GM06990 (cell line): ENCODE measurements at places on chromosomes 11 and 22.
A peak's percentile ranks its signal among the peaks of the same experiment; 100 is the strongest.

DNA sequence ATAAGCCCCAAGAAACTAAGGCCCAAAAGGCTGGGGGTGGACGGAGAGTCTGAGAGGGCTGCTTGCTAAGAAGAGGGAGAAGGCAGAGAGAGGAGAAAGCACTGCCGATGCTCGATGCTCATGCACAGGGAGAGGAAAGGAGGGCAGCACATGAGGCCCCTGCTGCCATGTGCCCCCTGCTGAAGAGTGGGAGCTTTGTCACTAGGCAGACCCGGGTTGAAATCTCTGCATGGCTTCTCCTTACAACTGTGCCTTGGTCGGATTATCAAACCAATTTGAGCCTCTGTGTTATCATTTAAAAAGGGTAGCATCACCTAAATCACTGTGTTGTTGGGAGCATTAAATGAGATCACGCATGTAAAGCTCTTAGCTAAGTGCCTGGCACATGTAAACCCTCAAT is 330.5 kb downstream of the NXPE2 start:
- DNase-seq = no peak

- DNase-seq = no peak
Measured at GRCh38 chr22:33659448-33659847, 260.8 kb downstream of the LARGE1 start.

DNA sequence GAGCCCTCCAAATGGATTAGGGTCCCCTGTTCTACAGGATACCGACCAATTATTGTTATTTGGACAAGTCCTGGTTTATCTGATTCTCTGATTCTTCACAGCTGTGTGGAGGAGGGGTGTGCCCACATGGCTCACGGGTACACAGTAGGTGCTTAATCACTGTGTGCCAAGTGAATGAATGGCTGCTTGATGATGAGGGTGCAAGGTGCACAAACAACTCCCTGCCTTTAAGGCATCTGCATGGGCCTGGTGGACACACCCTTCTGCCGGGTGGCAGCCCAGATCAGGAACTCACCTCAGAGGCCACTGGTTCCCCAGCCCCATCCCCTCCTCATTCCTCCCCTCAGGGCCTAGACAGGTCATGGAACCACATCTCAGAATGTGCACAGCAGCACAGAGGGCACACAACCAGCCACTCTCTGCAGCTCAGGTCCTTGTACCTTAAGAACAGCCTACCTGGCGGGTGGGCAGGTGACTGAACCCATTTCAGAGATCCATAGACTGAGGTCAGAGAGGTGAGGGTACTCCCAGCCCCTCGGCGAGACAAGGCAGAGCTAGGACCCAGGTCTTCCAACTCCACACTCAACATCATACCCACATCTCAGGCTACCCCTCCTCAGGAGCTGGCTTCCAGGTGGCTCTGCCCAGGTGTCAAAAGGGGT is 50.3 kb downstream of the SHANK2 start:
- DNase-seq = no peak

GRCh38 chr22:47409539-47410275 is 647.3 kb downstream of the TBC1D22A start:
- no peak for DNase-seq

- DNase-seq = no peak
Measured at GRCh38 chr11:13680501-13681264, 12.2 kb downstream of the FAR1 start.

DNA sequence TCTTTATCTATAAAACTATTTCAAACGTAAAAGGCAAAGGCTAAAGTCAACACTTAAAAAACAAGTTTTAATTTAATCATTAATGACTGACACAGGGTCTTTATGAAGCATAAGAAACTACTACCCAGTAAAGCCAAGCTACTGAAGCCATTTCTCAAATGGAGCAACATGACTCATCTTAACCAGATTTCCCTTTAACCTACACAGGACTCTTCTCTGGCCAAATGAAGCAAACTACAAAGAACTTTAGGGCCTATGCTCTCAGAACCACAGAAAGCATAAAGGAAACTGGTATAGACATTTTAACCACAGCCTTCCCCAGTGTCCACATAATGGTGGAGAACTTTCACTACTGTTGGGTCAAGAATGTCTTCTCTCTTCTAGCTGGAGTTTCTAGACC is 34.7 kb downstream of the ALG9 start:
- peak; percentile 9 for DNase-seq

DNA sequence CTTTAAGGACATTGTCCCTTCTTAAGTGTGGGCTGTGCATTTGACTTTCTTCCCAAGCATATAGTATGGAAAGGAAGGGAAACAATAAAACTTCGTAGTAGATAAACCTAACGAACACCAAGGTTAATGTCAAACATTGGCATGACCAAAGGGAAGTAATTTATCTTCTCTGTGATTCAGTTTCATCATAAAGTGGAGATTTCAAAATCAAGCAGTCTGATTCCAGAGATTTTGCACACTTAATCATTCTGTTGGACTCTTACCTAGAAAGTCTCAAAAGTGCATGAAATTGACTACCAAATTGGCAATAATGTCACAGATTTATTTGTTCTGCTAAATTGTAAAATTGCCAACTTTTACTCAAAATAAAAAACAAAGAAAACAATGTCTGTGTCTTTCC is 559.7 kb downstream of the JRKL start:
- no peak for DNase-seq

DNA sequence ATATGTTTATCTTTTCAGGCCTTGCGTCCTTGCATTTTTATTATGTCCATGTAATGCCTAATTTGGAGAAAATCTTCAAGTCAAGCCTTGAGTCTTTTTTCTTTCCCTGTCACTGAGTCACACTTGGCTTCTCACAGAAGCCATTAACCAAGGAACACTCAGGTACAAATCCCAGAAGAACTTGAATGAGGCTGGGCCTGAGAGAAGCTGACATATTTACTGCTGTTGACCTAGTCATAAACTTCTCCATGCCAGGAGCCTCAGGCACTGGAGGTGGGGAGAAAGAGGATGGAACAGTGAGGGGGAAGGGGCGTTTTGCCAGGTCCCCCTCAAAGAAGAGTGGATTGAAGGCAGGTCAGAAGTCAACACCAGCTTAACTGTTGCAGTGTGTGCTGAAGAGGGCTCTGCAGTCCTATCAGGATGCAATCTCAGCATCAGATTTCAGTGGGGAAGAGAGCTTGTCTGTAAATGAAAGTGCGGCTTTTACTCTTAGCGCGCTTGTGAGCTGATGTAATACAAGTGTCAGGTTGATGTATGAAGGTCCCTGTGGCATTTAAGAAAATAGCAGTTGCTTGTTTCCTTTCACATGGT is 526.0 kb downstream of the ETS1 start:
- no peak for DNase-seq

- DNase-seq = peak; percentile 67
Measured at GRCh38 chr11:128342511-128343134, 244.7 kb downstream of the ETS1 start.

GRCh38 chr11:126083829-126084607 is 21.4 kb upstream of the CDON start:
- no peak for DNase-seq

DNA sequence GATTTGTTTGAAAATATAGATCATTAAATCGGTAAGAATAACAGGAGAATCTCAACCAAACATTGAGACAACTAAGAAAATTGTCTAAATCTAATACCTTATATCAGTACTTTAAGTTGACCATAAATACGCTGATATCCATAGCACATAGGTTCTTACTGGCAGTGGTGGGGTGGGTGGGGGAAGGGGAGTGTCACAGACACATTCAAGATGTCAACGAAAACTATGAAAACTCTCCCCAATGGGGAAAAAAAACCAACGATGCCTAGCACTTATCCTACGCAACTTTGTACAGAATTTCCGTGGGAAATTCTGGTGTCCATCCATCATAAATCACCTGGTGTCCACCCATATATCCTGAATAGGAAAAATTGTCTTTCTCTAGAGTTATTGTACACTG is 6.2 kb downstream of the GRAP2 start:
- no peak for DNase-seq

DNA sequence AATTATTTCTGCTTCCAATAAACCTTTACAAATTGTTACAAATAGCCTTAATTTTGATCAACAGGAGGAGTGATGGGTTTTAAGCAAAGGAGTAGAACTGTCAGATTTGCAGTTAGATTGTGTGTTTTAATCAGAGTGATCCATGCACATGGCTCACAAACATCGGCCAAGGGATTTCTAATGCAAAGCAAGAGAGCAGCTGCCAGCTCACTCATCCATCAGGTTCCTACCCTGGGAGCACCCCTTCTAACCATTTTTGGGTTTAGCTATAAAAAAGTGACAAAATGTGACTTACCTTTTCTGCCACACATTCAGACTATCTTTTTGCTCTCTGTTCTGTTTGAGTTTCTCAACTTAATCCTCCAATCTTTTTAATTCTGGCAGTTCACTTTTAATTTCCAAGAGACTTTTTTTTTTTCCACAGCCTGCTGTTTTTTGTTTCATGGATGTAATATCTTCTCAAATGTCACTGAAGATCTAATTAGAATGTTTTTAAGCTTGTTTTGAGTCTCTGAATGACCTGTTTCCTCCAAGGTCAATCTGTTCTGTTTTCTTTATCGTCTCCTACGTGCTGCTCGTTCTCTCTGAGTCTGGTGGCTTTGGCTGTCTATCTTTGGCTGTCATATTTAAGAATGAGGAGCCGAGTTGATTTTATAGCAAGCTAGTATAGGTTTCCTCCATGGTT is 6.0 kb downstream of the IZUMO1R start:
- DNase-seq = no peak

- DNase-seq = no peak
Measured at GRCh38 chr11:17718510-17718962, 835 bp upstream of the MYOD1 start.

DNA sequence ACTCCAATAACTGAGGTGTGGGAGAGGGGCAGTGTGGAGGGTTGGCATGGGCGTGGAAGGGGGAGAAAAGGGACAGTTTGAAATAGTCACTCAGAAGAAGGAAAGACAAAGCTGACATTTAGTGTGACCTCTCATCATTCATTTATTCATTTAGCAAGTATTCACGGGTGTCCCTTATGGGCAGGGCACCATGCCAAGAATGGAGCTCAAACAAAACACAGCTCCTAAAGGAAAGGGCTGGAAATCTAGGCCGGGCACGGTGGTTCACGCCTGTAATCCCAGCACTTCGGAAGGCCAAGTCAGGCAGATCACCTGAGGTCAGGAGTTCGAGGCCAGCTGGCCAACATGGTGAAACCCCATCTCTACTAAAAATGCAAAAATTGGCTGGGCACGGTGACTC is 19.4 kb upstream of the DGKZ start:
- DNase-seq = no peak

GRCh38 chr11:69102732-69103615 is 52.8 kb upstream of the SMIM38 start:
- no peak for DNase-seq

DNA sequence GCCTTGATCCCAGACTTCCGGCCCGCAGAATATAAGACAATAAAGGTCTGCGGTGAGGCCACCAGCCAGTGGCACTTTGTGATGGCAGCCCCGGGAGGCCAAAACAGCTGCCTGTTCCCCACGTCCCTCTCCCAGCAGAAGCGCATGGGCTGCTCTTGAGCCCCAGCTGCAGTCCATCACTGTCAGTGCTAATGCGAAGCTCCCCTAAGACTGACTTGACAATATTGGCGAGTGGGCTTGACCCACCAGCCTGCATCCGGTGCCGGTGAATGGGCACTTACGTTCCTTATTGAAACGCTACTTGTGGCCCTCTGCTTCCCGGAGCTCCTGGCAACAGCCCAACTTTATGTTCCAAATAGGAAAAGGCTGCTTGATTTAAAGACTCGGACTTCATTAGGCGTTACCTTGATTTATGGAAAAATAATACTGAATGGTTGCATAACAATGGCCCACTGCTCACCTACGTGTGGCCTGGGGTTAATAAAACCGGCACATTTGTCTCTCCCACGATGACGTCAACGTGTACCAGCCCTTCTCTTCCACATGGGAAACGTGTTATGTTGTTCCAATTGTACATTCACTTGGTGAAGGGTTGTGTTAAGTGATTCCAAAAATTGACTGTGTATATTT is 93.4 kb upstream of the SEPTIN5 start:
- no peak for DNase-seq

- no peak for DNase-seq
Measured at GRCh38 chr11:127531167-127531566, 530.6 kb upstream of the KIRREL3 start.

- no peak for DNase-seq
Measured at GRCh38 chr11:13068211-13068610, 59.1 kb downstream of the RASSF10 start.

DNA sequence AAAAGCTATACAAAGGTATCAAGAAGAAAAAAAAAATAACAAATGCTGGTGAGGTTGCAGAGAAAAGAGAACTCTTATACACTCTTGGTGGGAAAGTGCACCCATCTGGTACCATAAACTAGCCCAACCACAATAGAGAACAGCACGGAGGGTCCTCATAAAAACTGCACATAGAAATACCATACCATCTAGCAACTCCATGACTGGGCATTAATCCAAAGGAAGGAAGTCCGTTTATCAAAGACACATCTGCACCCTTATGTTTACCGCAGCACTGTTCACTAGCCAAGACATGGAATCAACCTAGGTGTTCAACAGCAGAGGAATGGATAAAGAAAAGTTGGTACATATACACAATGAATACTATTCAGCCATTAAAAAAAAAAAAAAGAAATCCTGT is 10.8 kb upstream of the CLDN5 start:
- DNase-seq = no peak

GRCh38 chr11:118786657-118787056 is 4.3 kb downstream of the DDX6 start:
- DNase-seq = no peak

- no peak for DNase-seq
Measured at GRCh38 chr11:120017582-120018150, 120.2 kb downstream of the TRIM29 start.

DNA sequence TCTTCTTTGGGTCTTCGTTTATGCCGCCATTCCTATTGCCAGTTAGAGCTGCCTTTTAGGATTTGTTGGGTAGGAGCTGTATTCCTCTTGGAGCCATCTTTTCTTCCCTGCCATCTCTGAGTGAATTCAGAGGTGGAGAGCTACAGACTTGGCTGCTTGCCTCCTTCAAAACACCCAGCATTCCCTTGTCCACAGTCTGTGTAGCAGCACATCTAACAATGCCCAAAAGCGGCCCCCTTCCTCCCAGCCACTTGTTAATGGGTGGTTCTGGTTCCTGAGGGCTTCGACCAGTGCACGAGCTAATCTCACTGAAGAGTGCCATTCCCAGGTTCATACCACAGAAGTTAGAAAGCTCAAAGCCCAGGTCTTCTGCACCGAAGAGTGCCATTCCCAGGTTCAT is 37.7 kb downstream of the MARK2 start:
- DNase-seq = no peak

- no peak for DNase-seq
Measured at GRCh38 chr11:45852018-45852711, 4.9 kb downstream of the CRY2 start.

DNA sequence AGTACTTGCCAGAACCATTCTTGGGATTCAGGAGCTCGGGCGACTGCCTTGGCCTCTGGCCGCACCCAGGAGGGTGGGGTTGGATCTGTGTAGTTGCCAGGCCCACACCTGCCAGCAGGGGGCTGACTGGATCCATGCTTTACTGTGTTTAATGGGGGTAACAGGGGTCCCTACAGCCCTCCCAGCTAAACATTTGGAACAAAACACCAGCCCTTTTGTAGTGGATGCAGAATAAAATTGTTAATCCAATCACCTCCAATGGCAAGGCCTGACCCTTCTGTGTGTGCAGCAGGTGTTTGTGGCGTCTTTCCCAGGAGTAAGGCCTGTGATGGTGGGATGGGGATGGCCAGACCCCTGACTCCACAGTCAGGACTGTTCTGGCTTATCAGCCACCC is 22.5 kb downstream of the SUN2 start:
- no peak for DNase-seq

- DNase-seq = no peak
Measured at GRCh38 chr11:1517117-1518005, 30.8 kb upstream of the MOB2 start.
